ENCODE measurements at places on chromosomes 2 and 18.

DNA sequence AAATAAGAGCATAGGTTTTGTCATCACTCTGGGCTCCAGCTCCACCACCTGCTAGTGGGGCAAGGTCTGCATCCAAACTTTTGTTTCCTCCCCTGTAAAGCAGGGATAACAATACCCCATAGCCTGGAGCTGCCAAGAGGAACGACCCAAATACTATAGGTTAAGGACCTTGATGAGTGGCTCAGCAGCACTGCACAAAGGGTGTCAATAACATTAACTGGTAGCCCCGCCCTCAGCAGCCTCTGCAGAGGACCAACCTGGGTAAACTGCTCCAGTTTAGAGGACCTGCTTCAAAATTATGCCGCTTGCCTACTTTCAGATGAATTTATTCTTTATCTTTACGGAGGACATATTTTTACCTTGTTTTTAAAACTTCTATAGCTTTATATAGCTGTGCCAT is 65.8 kb upstream of the RIOK3 start:
- no peak for DNase-seq
- peaks cover 3% of the 10 kb centered on the region for H3K36me3 ChIP-seq
- no peaks in the 10 kb centered on the region for H3K27me3 ChIP-seq
- no peak overlapping the region for H3K27ac ChIP-seq

- H3K4me1 ChIP-seq = no peaks in the 10 kb centered on the region
- H3K27ac ChIP-seq = no peak overlapping the region
- no peaks in the 10 kb centered on the region for H3K27me3 ChIP-seq
These were observed 120.5 kb upstream of the POU3F3 start for GRCh38 chr2:104733226-104733943.

- peaks cover 4% of the 10 kb centered on the region for H3K4me1 ChIP-seq
- DNase-seq = peak; percentile 32
- H3K27ac ChIP-seq = no peak overlapping the region
- peaks cover 55% of the 10 kb centered on the region for H3K27me3 ChIP-seq
These were observed 15.5 kb upstream of the ECEL1 start for GRCh38 chr2:232502911-232503808.

GRCh38 chr2:223896833-223897311 is 48.3 kb downstream of the WDFY1 start:
- H3K4me3 ChIP-seq = no peak overlapping the region
- DNase-seq = no peak
- H3K27me3 ChIP-seq = no peaks in the 10 kb centered on the region
- peaks cover 12% of the 10 kb centered on the region for H3K4me1 ChIP-seq
- H3K27ac ChIP-seq = peak overlapping the region; percentile 85
- H3K36me3 ChIP-seq = peaks cover 71% of the 10 kb centered on the region

- H3K27me3 ChIP-seq = no peaks in the 10 kb centered on the region
- no peak overlapping the region for H3K27ac ChIP-seq
- no peaks in the 10 kb centered on the region for H3K36me3 ChIP-seq
These were observed 213.1 kb downstream of the DNER start for GRCh38 chr2:229501051-229501794.

DNA sequence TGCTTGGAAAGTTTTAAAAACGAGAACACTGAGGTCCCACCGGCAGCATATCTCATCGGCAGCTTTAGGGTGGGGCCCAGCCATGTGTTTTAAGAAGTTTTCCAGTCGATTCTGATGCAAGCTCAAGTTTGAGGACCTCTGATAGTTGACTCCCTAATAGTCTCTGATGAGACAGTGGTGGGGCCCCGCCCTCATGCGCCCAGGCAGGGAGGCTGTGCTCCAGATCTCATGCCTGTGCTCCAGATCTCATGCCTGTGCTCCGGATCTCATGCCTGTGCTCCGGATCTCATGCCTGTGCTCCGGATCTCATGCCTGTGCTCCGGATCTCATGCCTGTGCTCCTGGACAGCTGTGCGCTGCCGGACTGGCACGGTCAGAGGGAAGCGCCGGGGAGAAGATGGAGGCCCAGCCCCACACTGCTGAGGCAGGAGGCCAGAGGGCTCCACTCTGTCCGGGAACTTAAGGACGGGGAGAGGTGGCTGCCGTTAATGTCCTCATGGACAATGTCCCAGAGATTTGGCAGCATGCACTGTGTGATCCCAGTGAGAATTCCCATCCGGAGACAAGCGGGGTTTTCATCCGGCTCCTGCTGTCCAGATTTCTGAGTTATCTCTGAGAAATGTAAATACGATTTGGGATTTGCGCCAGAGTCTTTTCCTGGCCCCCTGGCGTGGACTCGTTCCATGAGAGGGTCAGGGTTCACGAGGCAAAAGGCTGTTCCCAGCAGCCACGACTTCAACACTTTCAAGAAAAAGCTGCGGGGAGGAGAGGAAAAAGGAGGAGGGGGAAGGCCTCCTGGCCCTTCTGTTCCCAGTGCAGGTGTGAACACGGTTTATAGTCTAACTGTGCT is 9.4 kb upstream of the COLEC11 start:
- H3K4me3 ChIP-seq = no peak overlapping the region
- H3K4me1 ChIP-seq = no peaks in the 10 kb centered on the region
- no peaks in the 10 kb centered on the region for H3K27me3 ChIP-seq
- no peak overlapping the region for H3K27ac ChIP-seq
- DNase-seq = no peak

Measured in effector memory CD8-positive, alpha-beta T cell (primary cell).